H4 (cell line): ENCODE measurements at places on chromosomes 2 and 18. TPM values are rescaled to one million over a fixed set of nuclear protein-coding genes. Genes with fewer than 3 reads are reported as not detected.

Gene VWA3B
- not detected in 2 replicates for total RNA-seq

Gene CHMP1B
- total RNA-seq, result 49.8 and 54.4 TPM in 2 replicates

Gene CNRIP1
- 19.7 and 32.6 TPM in 2 replicates for total RNA-seq

Gene SERPINB4
- not detected in 2 replicates for total RNA-seq

Gene HOXD10
- total RNA-seq, result not detected in 2 replicates

Gene ITGB6
- total RNA-seq, result not detected in 2 replicates

Gene CYP27A1
- 0.21 TPM in 1 of 2 replicates, not detected in the other for total RNA-seq

Gene SNX17
- total RNA-seq, result 79.6 and 84.6 TPM in 2 replicates

Gene SERPINB3
- total RNA-seq, result not detected in 2 replicates

Gene SPDYA
- not detected in 2 replicates for total RNA-seq

Gene AQP12B
- total RNA-seq, result not detected in 2 replicates

Gene PKDCC
- 10.2 and 17.2 TPM in 2 replicates for total RNA-seq

Gene TMEM198
- 0.86 and 1.9 TPM in 2 replicates for total RNA-seq

Gene SYT4
- total RNA-seq, result 0.37 and 0.92 TPM in 2 replicates

Gene CCDC121
- total RNA-seq, result 1.5 and 1.9 TPM in 2 replicates

Gene CNGA3
- total RNA-seq, result not detected in 2 replicates

Gene KIF3C
- 3.5 and 3.7 TPM in 2 replicates for total RNA-seq
